ENCODE measurements at places on chromosomes 12 and 14. TPM values are rescaled to one million over a fixed set of nuclear protein-coding genes. Genes with fewer than 3 reads are reported as not detected.

- DNase-seq, result no peak
Measured at GRCh38 chr14:26808407-26808806, 210.6 kb upstream of the NOVA1 start.

DNA sequence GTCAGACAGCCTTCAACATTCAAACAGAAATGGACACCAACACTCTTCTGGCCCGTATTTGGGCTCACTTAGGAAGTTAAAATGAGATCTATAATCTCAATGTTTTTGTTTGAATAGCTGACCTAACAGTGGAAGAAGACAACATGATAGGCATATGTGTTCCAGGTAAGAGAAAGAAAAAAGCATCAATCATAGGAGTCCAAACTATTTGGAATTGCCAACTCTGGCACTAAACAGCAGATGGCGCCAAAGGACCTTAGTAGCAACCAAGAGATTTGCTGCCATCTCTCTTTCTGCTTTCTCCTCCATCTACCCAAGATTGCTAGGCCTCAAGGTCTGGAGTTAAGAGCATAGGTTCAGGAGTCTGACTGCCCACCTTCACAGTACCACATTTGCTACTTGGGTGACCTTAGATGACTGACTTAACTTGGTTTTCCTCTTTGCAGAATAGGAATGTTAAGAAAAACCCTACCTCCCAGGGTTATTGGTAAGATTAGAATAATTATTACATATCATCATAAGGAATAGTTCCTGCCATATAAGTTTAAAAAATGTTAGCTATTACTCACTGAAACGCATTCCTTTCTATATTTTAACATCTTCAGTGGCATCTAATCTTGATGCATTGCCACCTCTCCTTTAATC lies 30.2 kb downstream of the PEX5 start:
- DNase-seq, result peak; percentile 48

- no peak for DNase-seq
Measured at GRCh38 chr12:118541071-118541470, 164.7 kb downstream of the SUDS3 start.

GRCh38 chr12:78866518-78866917 lies 1.9 kb downstream of the SYT1 start:
- no peak for DNase-seq

- no peak for DNase-seq
Measured at GRCh38 chr14:79656056-79656455, 555.2 kb downstream of the DIO2 start.

DNA sequence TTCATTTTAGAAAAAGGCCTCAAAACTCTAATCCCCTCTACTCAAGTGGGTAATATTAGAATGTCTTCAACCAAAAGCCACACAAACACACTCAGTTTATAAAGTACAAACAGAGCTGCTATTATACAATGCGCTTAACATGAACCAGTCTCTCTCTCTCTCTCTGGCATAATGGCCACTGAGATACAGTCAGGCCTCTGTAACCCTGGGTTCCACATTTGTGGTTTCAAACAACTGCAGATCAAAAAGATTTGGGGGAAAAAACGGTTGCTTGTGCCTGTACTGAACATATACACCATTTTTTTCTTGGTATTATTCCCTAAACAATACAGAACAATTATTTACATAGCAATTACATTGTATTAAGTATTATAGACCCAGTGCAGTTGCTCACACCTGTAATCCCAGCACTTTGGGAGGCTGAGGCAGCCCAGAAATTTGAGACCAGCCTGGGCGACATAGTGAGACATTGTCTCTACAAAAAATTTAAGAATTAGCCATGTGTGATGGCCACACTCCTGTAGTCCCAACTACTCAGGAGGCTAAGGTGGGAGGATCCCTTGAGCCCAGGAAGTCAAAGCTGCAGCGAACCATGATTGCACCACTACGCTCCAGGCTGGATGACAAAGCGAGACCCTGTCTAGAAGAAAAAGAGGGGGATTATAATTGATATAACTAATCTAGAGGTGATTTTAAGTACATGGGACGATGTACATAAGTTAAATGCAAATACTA lies 5.6 kb downstream of the SLC11A2 start:
- no peak for DNase-seq

DNA sequence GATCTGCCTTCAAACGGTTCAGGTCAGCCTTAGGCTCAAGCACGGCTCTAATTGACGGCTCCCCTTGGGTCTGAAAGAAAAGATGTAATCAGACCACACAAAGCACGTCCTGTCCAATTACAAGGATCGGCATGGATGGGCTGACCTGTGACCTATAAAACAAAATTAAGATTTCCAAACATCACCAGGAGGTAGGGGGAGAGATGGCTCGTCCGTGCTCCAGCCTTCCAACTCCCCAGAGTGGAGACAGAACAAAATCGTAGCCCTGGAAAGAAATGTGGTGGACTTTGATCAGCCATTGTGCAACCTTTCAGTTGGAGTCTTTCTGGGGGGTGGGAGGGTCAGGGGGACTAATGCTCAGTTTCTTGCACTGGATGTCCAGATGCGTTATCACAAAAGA lies 226.6 kb upstream of the DIO3 start:
- DNase-seq, result no peak

GRCh38 chr14:64681796-64682710 lies 22.2 kb upstream of the PLEKHG3 start:
- DNase-seq, result peak; percentile 40

DNA sequence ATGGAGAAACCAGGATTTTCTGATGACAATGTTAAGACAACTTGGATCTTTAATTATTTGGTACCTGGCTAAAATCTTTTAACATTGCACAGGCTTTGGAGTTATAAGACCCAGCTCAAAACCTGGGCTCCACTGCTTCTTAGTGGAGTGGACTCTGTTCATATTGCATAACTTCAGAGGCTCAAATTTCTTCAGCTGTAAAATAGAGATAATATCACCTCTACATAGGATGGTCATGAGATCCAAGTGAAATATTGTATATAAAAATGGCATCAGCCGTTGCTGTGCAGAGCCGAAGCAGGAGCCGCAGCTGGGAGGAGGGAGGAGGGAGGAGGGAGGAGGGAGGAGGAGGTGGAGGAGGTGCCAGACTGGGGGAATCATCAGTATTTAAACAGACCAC lies 10.5 kb downstream of the NPC2 start:
- DNase-seq, result no peak

Gene IFI27
- total RNA-seq, result 10.1 TPM

Gene SLC6A15
- total RNA-seq, result not detected

Gene CD163L1
- total RNA-seq, result 8.8 TPM

Gene RAD51AP1
- total RNA-seq, result 46.8 TPM
